Right ventricle myocardium inferior (tissue), 1 donor: ENCODE measurements at places on chromosomes 7 and 10. TPM values are rescaled to one million over a fixed set of nuclear protein-coding genes. Genes with fewer than 3 reads are reported as not detected.

DNA sequence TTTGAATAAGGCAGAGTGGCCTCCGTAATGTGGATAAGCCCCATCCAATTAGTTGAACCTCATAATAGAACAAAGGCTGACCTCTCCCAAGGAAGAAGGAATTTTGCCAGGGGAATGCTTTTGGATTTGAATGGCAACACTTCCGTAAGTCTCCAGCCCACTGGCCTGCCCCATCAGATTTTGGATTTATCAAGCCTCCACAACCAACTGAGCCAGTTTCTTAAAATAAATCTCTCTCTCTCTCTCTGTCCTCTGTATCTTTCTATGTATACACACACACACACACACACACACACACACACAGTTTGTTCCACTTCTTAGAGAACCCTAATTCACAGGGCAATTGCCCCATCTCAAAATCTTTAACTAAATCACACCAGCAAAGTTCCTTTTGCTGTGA lies 100.9 kb upstream of the CAV2 start:
- no peak for DNase-seq

EIF3A gene
- 88.7 TPM for total RNA-seq

DNA sequence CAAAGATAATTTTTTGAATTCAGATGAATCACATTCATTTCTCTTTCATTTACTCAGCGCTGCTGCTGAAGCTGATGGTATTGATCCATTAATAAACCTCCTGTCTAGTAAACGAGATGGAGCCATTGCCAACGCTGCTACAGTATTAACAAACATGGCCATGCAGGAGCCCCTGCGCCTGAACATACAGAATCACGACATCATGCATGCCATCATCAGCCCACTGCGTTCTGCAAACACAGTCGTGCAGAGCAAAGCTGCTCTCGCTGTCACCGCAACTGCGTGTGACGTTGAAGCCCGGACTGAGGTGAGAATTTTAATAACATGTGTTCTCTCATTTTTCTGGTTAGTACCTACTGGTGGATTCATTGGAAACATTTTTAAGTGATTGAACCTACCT lies 70.2 kb downstream of the ARMC3 start:
- no peak for DNase-seq

GALNT17 gene
- total RNA-seq: 78.1 TPM

ACBD7 gene
- total RNA-seq: not detected

DNA sequence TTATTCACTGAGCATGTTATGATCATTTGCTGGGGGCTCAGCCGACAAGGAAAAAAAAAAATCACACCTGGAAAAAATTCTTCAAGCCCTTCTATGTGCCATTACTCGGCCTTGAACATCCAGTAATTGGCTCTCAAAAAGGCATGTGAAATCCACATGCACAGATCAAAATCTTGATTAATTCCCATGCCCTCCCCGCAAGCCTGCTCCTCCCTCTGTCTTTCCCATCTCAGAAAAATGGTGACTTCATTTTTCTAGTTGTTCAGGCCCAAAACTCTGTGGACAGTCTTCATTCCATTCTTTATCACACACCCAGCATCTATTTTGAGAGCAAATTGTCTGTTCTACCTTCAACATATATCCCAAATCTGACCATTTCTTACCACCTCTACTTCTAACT lies 91.2 kb upstream of the FRMD4A start:
- no peak for DNase-seq

DNA sequence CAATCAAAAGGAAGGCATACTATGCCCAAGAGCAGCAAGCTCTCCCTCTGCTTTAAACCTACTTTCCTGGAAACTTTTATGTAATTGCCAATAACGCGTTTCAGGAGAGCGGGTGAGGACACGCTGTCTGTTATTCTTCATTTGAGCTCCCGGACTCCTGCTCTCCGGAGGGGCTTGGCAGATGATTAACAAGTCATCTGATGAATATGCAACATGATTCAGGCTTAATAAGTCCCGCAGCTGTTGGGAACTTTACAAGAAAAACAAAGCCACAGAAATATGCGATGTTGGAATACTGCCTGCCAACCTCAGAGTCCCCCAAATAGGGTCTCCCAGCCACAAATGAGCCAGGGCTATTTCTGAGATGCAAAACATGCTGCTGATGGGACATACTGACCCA lies 348.0 kb downstream of the GPAM start:
- DNase-seq: no peak

PON1 gene
- not detected for total RNA-seq

DNA sequence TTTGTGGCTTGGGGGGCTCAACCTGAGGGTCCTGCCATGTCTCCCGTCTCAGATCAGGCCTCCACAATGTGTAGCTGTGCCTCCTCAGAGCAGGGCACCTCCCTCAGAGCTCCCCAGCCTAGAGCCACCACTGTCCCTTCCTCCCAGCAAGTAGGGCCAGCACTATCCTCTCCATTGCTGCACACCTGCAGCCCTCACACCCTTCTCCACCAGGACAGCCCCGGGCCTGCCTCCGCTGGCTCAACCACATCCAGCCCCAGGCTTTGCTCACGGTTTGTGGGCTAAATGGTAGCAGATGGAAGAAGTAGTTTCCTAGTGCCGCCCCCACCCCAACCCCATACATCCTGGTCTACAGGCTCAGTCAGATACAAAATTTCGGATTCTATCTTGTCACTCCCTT lies 10.1 kb downstream of the NFKB2 start:
- peak; percentile 9 for DNase-seq

- DNase-seq: no peak
Observed at GRCh38 chr10:101054351-101054750, 7.4 kb upstream of the KAZALD1 start.

- no peak for DNase-seq
Observed at GRCh38 chr7:111439977-111440376, 122.3 kb downstream of the IMMP2L start.

RADIL gene
- total RNA-seq: 3.9 TPM

DNA sequence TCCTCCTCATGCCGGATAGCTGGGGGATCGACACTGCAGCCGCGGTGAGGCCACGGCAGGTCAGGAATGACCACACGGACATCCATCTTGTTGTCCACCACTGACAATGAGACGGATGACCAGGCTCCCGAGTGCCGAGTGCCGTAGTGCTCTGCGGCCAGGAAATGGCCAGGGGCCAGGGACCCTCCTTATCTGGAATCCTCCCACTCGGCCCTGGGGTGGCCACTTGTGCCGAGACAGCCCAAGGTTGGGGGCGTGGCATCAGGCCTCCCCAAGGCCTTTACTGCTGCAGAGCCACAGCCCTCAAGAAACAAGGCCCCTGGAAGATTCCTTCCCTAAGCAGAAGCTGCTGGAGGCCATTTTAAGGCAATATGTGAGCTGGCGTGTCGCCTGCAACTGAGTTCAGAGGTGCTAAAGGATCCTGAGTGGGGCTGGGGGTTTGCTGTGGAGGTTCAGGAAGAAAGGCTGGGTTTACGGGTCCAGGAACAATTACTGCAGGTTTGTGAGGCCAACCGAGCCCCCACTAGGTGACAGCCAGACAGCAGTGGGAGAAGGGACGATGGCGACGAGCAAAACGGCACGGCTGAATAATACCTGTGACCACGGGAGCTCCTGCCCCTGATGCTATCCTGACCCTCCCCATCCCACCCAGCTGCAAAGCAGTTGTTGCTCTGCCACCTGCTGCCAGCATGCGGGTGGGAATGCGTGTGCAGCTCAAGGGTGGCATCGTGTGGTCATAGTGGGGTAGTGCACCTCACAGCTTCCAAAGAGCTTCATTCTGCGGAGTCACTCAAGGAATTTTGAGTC lies 31.6 kb upstream of the LEP start:
- peak; percentile 79 for DNase-seq

DNA sequence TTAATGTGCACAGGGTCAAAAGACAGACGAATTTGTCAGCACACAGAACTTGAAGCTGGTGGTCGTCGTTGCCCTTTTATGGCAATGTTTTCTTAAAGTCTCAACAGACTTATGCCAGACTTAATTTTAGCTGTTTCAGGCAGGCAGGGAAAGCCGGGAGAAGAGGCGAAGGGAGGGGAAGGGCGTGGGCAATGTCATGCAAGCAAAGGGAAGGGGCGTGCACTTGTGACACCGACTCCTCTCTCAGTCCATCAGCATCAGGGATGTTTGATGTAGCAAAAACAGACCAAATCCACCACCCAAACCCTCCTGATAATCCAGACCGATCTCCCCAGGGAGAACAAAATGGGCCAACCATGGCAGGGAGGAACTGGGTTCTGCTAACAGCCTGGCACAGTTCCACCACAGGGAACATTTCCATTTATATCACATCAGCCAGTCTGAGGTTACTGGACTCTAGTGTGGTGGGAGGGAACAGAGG lies 118.1 kb upstream of the RHEB start:
- no peak for DNase-seq

ACTR1A gene
- 101 TPM for total RNA-seq

GRID2IP gene
- total RNA-seq: not detected

- DNase-seq: no peak
Observed at GRCh38 chr10:178208-178607, 43.0 kb downstream of the ZMYND11 start.

DNA sequence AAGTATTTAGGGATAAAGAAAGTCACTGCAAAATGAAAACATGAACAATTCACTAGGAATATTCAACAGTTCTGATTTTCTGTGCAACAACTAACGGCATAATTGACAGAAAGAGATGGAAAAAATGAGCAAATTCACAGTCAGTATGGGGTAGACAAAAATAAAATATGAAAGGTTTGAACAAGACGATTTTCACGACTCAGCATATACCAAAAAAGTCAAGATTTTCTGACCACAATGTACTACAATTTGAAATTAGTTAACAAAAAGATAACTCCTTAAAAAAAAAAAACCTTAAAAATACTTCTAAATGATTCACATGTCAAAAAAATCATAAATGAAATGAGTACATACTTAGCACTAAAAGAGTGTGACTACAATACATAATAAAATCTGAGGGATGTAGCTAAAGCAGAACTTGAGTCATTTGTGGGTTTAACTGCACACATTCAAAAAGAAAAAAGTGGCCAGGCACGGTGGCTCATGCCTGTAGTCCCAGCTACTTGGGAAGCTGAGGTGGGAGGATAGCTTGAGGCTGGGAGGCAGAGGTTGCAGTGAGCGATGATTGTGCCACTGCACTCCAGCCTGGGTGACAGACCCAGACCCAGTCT lies 22.6 kb upstream of the MTURN start:
- no peak for DNase-seq

SEC61G gene
- total RNA-seq: 103 TPM

PSTK gene
- total RNA-seq: 1.5 TPM

GRCh38 chr10:103254538-103255325 lies 9.0 kb downstream of the RPEL1 start:
- DNase-seq: no peak

GRCh38 chr7:159237022-159237653 lies 92.5 kb upstream of the VIPR2 start:
- DNase-seq: no peak

DNA sequence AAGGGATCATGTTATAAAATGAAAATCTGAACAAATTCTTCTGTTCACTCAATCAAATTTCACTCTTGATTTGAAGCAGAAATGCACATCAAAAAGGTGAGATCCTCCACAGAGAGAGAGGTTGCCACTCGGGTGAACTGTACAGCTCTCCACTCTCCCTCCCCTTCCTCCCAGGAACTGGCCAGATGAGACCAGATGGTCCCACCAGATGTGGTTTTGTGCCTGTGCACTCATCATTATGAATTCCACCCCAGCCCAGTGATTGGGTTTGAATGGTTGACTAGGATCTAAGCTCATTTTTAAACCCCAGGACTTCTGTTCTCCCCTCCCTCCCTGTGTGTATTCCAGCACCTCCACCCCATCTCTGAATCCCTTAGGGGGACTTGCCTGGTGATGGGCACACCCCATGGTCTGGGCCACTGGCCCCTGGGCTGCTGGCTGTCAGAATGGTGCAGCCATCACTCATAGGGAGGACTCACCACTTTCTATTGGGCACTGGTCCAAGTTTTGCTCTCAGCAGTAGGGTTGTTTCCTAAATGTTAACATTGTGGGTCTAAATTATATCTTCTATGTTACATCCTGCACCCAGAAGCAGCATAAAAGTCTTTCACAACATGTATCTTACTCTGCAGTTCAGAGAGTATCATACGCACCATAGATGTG lies 393.1 kb downstream of the TNS3 start:
- no peak for DNase-seq

MUC3A gene
- 0.51 TPM for total RNA-seq

TRIM8 gene
- total RNA-seq: 109 TPM

ELFN1 gene
- 10.7 TPM for total RNA-seq

DNA sequence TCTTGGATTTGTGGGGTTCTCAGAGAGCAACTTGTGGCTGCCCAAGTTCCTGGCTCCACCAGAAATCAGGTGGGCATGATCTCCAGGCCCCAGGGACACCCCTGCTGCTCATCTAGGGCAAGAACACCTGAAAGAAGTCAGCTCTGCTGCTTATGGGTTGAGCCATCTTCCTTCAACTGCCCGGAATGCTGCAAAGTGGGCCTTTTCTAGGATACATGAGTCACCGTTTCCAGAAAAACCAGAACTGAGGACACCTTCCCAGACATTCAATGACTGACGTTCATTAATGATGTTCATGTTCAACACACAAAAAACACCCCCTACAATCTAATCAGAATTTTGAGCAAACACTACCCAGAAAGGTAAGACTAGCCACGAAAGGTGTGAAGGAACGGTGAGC lies 98.0 kb downstream of the MAD1L1 start:
- no peak for DNase-seq

DNA sequence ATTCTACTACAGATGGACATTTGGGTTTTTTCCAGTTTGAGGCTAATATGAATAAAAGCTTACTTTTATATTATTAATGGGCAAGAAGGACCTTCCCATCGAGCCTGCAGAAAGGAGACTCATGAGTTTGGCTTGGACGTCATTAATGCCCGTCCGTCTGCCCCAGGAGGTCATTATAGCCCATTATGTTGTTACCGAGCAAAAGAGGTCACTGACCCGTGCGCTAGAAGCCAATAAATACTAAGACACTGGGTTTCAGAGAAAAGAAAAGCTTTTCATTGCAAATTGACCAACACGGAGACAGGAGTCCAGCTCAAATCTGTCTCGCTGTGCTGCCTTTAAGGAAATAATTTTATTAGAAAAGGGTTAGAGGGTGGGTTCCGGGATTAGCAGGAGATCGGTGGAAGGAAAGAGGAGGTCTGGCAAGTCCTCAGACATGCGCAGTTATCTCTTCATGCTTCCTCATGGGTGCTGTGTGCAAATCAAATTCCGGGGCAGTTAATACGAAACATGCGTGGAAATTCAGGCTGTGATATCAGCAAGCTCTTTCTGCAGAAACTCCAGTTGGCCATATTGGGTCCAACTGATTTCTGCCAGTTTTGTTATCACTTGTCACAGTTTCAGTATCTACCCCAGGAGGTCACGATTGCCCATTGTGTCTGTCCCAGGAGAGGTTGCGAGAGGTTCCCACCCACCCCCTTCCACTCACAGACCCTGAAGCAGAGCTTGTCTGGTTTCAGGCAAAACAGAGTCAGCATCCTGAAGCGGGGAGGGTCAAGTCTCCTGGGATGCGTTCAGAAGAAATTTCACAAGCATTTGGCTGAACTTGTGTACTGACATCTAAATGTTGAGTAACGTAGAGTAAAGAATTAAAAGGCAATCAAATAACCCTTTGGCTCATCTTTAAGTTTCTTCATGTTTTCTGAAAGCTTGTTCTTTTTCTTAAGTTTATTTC lies 1.1 kb upstream of the GALNTL5 start:
- peak; percentile 70 for DNase-seq

ASB10 gene
- total RNA-seq: 41.4 TPM

HOGA1 gene
- total RNA-seq: 15.6 TPM

GBF1 gene
- total RNA-seq: 44.0 TPM
